ENCODE measurements at places on chromosomes 4 and X. TPM values are rescaled to one million over a fixed set of nuclear protein-coding genes. Genes with fewer than 3 reads are reported as not detected.
A peak's percentile ranks its signal among the peaks of the same experiment; 100 is the strongest.

DNA sequence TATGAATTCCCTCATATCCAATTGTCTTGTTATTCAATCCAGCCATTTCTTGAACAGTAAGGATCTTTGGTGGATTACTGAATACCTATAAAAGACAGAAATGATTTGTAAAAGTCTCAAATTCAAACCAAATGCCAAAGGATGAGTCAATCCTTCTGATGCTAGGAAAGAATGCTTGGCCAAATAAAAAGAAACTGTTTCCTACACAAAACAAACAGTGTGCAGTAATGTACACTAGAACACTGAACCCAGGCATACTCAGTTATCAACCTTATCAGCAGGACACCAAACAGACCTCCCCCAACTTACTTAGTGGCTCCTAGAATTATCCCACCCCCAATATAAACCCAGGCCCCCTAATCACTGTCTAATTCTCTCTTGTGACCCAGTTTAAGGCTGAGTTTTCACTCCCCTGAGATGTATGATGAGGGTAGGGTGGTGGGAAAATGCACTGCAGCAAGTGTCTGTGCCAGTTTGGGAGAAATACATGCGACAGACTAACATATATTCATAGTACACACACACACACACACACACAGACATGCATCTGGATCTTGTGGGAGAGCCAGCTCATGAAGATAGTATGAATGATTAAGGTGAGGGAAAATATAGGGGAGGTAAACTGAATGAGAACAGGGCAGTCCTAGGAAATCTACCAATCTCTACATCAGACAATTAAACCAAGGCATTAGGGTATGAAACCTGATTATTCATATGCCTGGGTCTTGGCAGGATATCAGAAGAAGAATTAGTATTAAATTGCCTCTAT, 35.0 kb downstream of the CLDN2 start:
- peak; percentile 56 for DNase-seq
- no peak overlapping the region for H3K4me3 ChIP-seq
- no peaks in the 10 kb centered on the region for H3K36me3 ChIP-seq
- H3K27ac ChIP-seq, result peak overlapping the region; percentile 37
- peaks cover 14% of the 10 kb centered on the region for H3K4me1 ChIP-seq

DNA sequence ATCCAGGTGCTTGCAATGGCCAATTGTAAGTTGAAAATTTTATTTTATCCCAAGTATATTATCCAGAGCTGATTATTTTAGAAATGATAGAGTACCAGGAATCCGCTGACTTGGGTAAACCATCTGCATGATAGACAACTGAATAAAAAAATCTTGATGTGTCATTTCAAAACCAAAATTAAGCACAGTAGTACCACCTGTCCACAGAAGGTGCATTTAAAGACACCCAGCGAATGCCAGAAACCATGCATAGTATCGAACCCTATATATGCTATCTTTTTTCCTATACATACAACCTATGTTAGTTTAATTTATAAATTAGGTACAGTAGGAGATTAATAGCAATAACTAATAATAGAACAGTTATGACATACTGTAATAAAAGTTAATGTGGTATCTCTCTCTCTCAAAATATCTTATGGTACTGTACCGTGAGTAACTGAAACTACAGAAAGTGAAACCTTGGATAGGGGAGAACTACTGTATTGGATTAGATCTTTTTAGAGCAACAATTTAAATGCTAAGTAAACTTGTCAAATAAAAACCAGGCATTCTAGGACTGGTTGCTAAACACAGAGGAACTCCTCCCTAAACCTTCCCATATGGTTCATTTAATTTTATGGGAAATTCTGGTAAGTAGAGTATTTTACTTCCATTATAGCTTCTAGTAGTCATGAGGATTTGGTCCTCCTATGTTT, 6.2 kb downstream of the NEIL3 start:
- no peaks in the 10 kb centered on the region for H3K36me3 ChIP-seq
- no peak overlapping the region for H3K27ac ChIP-seq
- H3K27me3 ChIP-seq, result no peaks in the 10 kb centered on the region

GRCh38 chr4:62814510-62815047, 1594.7 kb downstream of the TECRL start:
- H3K27me3 ChIP-seq, result no peaks in the 10 kb centered on the region
- H3K4me1 ChIP-seq, result no peaks in the 10 kb centered on the region
- H3K4me3 ChIP-seq, result no peak overlapping the region
- H3K27ac ChIP-seq, result no peak overlapping the region
- no peaks in the 10 kb centered on the region for H3K36me3 ChIP-seq
- no peak for DNase-seq

- 0 out of 2 replicates have a peak, but pooled peaks cover under 1% of the 10 kb centered on the region for H3K36me3 ChIP-seq
- H3K4me1 ChIP-seq, result peaks cover 25% of the 10 kb centered on the region
- H3K4me3 ChIP-seq, result no peak overlapping the region
- peak overlapping the region; percentile 75 for H3K27ac ChIP-seq
Observed at GRCh38 chr4:88792268-88792781, 94.7 kb upstream of the NAP1L5 start.

- H3K36me3 ChIP-seq, result no peaks in the 10 kb centered on the region
- DNase-seq, result no peak
- no peaks in the 10 kb centered on the region for H3K4me1 ChIP-seq
- no peak overlapping the region for H3K27ac ChIP-seq
- H3K4me3 ChIP-seq, result no peak overlapping the region
Observed at GRCh38 chrX:5979338-5979737, 249.3 kb downstream of the NLGN4X start.

- H3K27me3 ChIP-seq, result no peaks in the 10 kb centered on the region
- no peaks in the 10 kb centered on the region for H3K4me1 ChIP-seq
- DNase-seq, result peak; percentile 31
Observed at GRCh38 chrX:1673337-1673736, 58.5 kb downstream of the ASMT start.

DNA sequence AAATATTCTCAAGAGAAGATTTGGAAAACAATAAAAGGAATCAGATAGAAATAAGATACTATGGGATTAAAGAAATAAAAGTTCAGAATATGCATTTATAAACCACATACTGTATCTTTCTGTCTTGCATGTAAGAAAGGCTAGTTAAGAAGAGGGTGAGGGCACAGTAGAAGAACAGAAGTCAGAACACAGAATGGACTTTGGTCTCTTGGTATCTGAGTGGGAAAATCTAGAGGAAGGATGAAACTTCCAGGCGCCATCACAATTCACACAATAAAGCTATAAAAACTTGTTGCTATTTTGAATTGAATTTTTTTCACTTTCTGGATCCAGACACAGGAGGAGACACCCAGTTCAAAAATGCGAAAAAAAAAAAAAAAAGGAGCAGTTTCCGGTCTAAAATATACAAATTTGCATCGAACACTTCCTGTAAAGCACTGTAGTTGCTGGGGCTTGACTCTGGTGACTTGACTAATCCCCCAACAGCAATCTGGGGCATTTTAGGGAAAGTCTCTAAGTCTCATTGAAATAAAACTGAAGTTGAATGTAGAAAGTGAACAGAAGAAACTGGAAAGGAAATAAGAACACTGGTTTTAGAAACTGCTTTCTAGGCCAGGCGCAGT, 8.1 kb upstream of the NAAA start:
- no peak for DNase-seq
- H3K27ac ChIP-seq, result no peak overlapping the region
- H3K4me3 ChIP-seq, result no peak overlapping the region
- no peaks in the 10 kb centered on the region for H3K4me1 ChIP-seq
- H3K36me3 ChIP-seq, result peaks cover 37% of the 10 kb centered on the region

DNA sequence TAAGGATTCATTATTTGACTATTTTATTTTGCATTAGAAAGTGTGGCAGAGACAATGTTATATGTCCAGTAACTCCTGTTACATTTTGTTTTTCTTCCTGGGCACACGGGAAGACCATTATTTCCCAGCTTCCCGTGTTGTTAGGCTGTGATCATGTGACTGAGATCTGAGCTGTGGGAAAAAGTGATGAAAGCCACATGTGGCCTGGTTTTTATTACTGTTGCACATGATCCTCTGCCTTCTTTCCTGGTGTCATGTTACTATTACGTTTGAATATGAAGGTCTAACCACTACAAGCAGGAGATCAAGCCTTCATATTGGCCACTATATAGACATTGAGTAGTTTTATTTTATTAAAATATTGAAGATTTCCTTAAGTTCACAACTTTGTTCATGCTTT, 28.2 kb upstream of the MID1 start:
- H3K27ac ChIP-seq, result peak overlapping the region; percentile 51
- DNase-seq, result peak; percentile 69
- no peaks in the 10 kb centered on the region for H3K27me3 ChIP-seq
- peaks cover 5% of the 10 kb centered on the region for H3K4me1 ChIP-seq
- H3K4me3 ChIP-seq, result no peak overlapping the region

DNA sequence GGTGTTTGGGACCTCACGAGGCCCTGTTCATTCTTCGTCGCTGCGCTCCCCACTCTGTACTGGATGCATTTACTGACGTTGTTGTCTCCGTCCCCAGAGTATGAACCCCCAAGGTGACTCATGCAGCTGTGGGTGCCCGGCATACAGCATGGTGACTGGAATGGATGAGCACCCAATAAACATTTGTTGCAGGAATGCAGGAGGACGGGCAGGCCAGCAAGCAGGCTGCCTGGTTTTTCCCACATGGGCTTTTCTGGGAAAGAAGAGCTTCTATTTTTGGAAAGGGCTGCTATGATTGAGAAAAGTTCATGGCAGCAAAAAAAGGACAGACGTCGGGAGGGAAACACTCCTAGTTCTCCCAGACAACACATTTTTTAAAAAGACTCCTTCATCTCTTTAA, 893 bp upstream of the SOD3 start:
- peak overlapping the region; percentile 62 for H3K4me3 ChIP-seq
- no peaks in the 10 kb centered on the region for H3K27me3 ChIP-seq
- H3K27ac ChIP-seq, result peak overlapping the region; percentile 55
- peak; percentile 78 for DNase-seq
- no peaks in the 10 kb centered on the region for H3K36me3 ChIP-seq

IL3RA gene
- not detected for total RNA-seq

SLC49A3 gene
- total RNA-seq, result 9.1 TPM

Measured in GM23248 (cell line).